ENCODE measurements at places on chromosomes 7 and 10.

GRCh38 chr7:106450716-106451115 lies 165.9 kb upstream of the NAMPT start:
- no peak for DNase-seq

DNA sequence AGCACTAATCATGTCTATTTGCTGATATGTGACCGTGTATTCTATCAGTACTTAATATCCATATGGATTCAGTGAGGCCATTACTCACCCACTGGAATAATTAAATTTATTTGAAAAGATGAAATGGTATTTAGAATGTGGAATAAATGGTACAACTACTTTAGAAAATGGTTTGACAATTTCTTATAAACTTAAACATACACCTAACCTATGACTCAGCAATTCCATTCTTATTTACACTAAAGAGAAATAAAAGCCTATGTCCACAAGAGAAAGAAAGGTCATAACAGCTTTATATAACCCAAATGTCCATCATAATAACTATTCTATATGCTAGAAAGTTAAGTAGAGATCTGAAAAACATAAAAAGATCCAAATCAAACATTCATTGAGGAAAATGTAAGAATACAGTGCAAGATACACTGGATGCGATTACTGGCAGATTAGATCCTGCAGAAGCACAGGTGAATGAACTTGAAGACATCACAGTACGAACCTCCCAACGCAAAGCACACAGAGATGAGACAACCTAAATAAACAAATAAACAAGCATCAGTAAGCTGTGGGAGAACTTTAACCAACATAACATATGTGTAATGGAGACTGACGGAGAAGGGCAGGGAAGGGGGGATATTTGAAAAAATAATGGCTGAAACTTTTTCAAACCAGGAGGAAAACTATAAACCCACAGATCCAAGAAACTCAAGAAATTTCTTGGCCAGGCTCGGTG lies 51.9 kb downstream of the TNS3 start:
- DNase-seq, result no peak

DNA sequence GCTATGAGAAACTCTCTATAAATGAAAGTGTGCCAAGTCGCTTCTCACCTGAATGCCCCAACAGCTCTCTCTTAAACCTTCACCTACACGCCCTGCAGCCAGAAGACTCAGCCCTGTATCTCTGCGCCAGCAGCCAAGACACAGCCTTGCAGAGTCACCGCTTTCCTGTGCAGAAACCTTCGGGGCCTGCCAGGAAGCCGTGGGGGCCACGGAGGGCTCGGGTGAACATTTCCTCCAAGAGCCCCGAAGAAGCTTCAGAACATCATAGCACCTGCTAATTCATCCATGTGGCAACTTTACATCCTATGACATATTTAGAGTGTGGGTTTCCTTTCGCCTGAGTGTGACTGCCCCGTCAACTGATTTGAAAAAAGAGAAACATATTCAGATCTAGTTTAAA lies 55.7 kb upstream of the PRSS58 start:
- DNase-seq, result no peak

DNA sequence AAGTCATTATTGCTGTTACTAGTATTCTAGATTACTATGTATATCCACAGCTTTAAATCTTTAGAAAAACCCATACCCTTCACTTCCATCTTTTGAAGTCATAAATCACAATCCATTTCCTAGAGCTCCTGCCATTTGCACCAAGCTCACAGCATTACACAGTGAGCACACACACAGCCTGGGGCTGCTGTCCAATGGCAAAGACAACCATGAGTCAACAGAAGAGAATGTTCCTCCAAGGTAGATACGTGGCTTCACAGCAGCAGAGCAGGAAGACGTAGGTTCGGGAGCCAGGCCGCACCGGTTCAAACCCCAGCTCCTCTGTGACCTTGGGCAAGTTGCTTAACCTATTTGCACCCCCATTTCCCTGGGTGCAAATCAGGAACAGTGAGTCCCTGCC lies 234.6 kb downstream of the DIP2C start:
- DNase-seq, result no peak

DNA sequence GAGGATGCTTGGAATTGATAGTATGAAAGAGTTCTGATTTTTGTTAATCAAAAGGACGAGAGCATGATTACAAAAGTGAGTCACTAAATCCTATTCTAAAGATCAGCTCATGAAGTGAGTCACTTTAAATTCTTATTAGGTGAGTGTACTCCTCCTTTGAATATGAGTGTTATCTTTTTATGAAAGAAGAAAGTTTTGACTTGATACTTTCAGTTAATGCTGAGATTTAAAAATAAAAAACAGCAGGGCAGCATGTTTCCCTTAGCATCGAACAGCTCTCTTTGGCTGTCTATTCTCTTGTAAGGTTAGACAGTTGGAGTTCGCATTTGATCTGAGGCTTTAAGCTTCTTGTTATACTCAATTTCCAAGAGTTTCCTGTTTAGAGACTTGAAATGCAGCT lies 222.0 kb downstream of the TWIST1 start:
- DNase-seq, result no peak

DNA sequence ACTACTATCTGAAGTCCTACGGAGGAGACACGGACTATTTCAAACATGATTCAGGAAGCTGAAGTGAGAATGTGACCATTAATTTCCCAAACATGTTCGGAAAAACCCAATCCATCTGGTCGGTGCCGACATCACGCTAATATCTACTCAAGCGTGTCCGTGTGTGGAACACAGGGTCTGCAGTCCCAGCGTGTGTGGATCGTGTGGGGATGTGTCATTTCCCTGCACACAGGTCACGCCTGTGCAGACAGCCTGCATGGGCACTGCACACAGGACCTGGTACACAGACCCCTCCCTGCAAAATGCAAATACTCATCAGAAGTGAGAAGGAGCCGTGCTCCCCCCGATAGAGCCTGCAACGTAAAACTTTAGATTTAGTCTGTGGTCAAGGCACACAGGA lies 57.8 kb downstream of the CARD11 start:
- no peak for DNase-seq

Data from stimulated activated CD4-positive, alpha-beta T cell treated with anti-CD3 and anti-CD28 coated beads, Interleukin-12 subunit alpha, Interleukin-12 subunit beta, amount 100 ng/mL, for 24 hours (primary cell).